ENCODE measurements at places on chromosomes 12 and 14.

DNA sequence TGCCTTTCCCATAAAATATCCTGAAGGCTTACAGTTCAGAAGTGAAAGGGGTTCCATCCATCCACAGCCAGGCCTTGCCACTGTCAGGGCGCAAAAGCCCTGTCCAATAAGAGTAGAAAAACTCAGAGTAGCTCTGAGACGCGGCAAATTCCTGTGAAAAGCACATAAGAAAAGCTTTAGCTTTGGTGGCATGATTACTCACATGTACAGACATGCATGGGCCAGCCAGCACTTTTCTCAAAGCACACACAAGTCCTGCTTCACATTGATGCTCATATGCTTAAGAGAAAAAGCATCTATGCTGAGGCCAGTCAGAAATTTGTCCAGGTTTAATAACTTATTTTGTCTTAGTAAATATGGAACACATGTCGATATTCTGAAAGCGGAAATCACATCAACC, 25.5 kb downstream of the CLEC1A start:
- no peak for DNase-seq

GRCh38 chr14:66575939-66576338, 68.0 kb downstream of the GPHN start:
- DNase-seq: no peak

DNA sequence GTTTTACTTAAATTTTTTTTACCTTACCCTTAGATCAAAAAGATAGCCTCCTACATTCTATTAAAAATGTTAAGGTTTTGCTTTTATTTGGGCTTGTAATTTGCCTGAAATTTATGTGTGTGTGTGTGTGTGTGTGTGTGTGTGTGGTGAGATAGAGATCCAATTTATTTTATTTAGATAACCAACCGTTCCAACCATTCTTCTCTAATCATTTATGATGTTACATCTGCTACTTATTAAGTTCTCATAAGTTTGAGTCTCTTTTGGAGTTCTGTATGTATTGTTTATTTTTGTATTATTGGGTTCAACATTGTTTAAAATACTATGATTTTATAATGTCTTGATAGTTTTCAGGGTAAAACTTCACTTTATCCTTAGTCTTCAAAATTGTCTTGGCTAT, 70.6 kb upstream of the PAWR start:
- DNase-seq: no peak

- DNase-seq: no peak
Observed at GRCh38 chr12:27012239-27012981, 1.8 kb downstream of the TM7SF3 start.

- no peak for DNase-seq
Observed at GRCh38 chr12:69003991-69004390, 71.0 kb upstream of the CPM start.

GRCh38 chr14:51004801-51005526, 60.7 kb upstream of the PYGL start:
- no peak for DNase-seq

GRCh38 chr12:114269153-114269552, 136.8 kb downstream of the TBX5 start:
- DNase-seq: no peak

DNA sequence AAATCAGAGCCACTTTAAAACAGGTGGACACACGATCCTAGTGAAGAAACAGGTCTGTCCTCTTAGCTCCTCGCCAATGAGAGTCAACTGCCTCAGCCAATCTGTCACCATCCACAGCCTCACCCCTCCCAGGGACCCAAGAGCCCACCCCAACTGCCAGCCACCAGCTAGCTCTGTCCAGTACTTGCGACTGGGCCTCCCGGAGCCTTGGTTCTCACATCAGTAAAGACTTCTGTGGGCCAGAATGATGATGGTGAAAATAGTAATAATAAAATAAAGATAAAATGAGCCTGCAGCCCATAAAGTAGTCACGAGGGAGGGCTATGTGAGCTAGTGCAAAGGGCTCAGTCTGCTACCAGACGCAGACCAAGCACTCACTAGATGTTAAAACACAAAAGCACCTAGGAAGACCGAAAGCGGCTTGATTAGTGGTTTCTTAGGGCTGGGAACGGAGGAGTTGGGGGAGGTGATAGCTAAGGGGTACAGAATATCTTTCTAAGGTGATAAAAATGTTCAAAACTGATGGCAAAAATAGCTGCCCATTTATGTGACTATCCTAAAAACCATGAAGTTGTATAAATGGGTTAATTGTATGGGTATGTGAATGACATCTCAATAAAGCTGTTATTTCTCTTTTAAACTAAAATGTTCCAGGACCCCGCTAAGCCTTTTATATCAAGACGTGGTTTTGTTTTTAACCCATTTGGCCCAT, 39.8 kb downstream of the ACTN1 start:
- DNase-seq: no peak

DNA sequence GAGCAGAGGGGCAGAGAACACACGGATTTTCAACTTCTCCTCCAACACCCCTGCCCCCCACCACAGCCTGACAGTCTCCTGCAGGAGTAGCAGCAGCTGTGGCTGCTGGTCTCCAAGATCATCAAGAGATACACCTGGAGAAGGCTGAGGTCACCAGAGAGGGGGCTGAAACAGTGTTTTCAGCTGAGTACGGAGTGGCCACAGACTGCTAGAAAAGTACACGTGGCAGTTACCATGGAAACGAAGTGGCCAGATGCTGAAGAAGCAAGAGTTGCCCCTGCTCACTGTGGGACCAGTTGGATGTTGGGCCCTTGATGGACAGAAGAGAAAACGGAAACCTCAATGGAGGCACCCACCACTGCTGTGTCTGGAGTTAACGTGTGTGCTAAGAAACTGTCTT, 4.9 kb upstream of the DIABLO start:
- no peak for DNase-seq

GRCh38 chr12:71069311-71069710, 88.5 kb downstream of the TSPAN8 start:
- DNase-seq: no peak

GRCh38 chr14:31253746-31254471, 46.3 kb upstream of the HECTD1 start:
- DNase-seq: no peak

DNA sequence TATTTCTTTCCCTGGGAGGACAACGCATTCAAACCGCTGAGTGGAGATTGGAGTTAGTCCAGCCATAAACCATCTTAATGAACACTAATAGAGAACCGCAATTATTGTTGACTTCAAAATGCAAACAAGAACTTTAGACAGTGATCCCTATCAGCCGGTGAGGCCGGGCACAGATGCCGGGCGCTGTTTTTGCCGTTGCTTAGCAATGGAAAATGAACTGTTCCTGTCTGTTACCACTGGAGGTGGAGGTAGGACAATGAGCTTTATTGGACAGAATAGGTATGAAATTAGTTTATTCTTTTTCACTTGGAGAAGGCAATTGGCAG, 216.8 kb downstream of the TTC8 start:
- DNase-seq: no peak

DNA sequence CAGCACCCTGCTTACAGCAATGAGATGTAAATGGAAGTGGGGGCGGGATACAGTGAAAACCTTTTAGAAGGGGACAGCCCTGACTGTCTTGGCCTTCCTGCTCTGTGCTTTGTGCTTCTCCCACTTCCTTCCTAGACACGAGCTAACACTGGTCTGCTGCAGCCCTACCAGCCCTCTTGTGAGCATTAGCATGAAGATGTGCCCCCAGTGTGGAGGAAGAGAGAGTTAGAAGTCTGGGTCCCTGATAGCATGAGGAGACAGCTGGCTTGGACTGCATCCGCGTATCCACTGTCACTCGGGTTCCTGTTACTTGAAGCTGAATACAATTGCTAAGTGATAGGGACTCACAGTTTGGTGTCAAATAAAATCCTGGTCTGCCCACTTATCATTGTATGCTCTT, 248.1 kb upstream of the SOX5 start:
- no peak for DNase-seq

DNA sequence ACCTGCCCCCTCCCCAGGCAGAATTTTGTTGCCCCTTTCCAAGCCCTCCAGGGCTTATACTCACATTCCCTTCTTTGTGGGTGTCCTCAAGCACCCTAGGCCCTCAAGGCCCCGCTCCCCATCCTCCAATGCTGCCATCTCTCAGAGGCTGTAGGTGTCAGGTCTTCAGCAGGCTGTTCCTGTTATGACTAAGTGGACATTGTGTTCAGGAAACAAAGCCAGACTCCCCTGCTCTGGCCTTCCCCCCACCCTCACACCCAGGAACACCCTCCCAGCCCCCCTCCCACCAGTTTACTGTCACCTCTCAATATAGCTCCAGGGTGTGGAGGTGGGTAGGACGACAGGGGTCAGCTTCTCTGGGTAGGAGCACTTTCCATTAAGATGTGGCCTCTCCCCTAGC, 1.4 kb upstream of the MYH6 start:
- no peak for DNase-seq

GRCh38 chr12:92145481-92145730, 240 bp downstream of the BTG1 start:
- no peak for DNase-seq

GRCh38 chr14:105489542-105490266, 1.3 kb upstream of the TEDC1 start:
- DNase-seq: no peak

- DNase-seq: no peak
Observed at GRCh38 chr12:93360688-93361087, 17.0 kb upstream of the NUDT4 start.

DNA sequence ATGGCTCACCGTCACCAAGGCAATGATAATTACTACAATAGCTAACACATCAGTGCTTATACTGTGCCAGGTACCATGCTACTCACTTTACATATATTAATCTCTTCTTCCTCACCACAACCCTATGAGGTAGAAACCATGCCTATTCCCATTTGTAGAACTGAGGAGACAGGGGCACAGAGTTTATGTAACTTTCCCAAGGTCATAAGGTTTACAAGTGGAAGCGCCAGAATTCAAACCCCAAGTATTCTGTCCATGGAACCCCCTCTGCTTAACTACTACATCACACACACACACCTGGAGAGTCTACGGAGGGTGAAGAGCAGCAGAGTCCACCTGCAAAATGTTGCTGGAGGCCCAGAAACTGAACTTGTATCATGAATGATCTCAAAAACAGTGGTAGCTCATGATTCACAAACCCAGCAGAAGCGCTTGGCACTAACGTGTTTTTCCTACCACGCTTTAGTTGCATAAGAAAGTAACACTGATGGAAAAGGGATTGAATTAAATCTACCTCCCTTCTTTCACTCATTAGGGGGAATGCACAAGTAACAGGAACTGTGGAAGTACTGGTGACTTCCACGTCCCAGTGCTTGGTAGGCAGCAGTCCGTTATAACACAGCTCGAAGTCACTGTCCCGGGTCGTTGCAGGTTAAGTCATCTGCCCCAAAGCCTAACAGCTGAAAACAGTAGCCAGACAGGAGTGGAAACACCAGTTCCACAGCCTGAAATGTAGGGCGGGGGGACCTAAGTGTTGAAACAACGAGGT, 2.0 kb downstream of the ITPR2 start:
- DNase-seq: no peak

- no peak for DNase-seq
Observed at GRCh38 chr12:110180591-110181005, 56.4 kb downstream of the IFT81 start.

- no peak for DNase-seq
Observed at GRCh38 chr12:65620046-65620445, 204.2 kb upstream of the HMGA2 start.

GRCh38 chr14:21902561-21903181, 229.1 kb upstream of the OR4E1 start:
- DNase-seq: no peak

DNA sequence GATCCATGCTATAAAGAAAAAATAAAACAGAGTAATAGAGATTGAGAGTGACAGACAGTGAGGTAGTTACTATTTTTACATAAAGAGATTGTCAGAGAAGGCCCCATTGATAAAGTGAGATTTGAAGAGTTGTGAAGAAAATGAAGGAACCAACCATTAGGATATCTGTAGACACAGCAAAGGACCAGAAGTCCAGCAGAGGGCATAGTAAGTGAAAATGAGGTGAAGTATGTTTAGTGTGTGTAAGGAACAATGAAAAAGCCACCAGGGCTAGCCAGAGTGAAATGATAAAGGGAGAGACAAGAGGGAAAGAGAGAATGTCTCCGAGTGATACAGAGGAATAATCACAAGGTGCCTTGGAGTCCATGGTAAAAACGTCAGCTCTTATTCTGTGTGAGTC, 411.0 kb downstream of the NELL2 start:
- DNase-seq: no peak

DNA sequence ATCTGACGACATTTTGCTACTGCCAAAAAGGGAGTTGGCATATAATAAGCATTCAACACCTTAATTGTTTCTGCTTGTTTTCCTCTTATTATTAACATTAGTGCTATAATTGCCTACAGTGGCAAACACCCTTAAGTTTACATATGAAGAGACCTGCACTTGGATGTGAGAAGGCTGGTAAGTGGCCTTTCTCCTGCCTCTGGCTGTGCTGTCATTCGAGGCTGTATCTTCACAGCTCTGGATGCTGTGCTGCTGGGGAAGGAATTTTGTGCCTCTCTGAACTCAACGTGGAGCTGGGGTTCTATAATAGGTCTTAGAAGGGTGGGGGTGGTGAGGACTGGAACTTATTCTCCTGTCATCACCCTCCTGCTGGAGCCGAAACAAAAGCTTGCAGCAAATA, 385.9 kb downstream of the EMP1 start:
- no peak for DNase-seq

- DNase-seq: no peak
Observed at GRCh38 chr12:69435644-69436043, 34.5 kb upstream of the FRS2 start.
